GM10248 (cell line): ENCODE measurements at places on chromosomes 7 and 10.
A peak's percentile ranks its signal among the peaks of the same experiment; 100 is the strongest.

DNA sequence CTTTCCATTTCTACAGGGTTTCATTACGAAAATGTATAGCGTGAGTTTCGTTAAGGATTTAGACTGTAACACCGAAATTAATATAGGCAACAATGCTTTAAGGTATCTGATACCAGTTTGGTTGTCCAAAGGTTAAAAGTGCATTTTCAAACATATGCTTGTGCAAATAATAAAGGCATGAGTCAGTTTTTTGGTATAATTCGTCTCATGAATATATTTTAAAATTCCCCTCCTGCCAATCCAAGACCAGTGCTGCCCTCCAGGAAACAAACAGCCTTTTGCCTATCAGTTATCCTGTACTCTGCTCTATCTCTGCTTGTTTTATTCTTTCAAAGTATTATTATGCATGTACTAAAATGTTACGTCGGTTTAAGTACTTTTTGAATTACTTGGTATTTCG is 2.0 kb downstream of the LCOR start:
- DNase-seq, result no peak

GRCh38 chr7:836429-836828 is 4.2 kb downstream of the SUN1 start:
- no peak for DNase-seq

- DNase-seq, result peak; percentile 17
Measured at GRCh38 chr7:108063520-108063933, 60.6 kb upstream of the LAMB1 start.

DNA sequence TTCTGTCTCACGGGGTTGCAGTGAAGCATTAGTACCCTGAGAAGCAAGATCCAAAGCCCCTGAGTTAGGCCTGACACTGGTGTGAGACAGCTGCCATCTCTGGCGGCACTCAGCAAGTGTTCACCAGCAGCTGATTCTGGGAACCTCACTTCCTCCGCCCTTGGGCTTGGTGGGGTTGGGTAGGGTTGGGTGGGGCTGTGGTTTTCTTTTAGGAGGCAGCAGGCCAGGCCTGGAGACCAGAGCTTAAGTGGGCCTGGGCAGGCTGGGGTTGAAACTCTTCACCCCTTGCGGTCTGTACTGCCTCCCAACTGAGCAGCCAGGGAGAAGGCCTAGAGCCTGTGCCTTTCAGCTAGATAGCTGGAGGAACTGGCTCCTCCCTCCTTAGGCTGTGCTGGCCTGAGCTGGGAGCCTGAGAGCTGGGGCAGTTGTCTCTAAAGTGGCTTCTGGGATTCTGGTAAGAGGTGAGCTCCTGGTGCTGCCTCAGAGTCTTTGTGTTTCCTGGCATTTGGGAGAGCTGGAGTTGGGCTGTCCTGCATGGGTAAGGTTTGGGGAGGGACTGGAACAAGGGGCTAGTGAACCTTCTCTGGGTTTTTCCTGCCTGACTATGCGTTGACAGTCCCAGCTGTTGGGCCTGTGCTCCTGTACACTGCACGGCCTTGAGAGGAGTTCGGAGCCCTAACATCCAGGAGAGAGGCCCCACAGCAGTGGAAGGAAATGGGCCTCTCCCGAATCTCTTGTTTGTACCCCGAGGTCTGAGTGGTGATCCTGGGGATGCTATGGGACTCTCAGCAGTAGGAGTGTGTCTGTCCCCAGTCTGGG is 5.1 kb downstream of the TSPAN14 start:
- DNase-seq, result peak; percentile 73

DNA sequence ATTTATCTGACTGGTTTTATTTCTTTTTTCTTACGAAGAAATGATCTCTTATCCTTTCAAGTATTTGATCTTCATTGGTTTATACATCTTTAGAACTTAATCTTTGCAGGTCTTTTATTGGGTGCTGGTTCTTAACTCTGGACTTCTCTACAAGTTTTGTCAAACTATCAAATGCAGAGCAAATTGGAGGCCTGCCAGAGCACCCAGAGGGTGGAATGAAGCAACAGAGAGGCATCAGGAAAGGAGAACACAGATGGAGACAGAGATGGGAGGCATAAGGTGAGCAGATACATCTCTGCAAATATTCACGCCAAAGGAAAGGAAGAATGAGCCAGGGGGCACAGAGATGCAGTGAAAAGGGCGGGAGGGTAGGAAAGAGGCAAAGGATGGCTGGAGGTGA is 130.3 kb downstream of the PKD1L1 start:
- no peak for DNase-seq

DNA sequence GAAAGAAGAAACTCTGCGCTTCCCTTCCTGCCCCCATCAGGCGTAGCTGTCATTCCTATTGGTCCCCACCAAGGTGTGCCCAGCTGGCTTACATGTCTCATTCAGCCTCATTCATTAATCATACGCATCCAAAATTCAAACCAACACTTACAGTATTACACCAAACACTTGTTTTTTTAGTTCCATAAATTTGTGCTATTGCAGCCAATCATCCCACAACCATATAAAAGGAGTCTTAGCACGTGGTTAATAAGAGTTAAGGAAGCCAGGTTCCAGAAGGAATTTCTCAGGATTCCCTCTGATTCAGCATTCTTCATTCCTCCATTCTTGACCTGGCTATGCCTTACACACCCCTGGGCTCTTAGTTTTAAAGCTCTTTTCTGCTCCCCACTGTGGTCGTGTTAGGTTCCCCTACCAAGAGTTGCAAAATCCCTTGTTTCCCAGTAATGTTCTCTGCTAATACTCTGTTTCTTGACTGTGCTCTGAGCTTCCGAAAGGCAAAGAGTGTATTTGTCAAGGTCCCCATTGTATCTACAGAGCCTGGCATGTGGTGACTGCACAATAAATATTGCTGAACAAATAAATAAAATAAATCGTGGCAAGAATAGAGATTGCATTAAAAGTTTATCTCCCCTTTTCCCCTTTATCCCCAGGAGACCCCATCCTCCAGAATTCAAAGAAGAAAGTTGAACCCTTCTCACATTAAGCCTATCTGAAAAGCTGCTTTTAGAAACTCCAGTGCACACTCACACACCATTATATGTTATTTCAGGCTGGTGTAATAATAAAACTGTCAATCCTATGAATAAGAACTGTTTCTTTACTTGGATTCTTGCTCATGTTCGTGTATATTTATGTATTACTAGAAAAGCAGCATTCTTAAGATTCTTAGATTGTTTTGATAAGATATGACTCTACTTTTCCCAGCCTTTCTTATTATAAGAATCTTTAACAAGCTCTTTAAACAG is 514.4 kb downstream of the INHBA start:
- no peak for DNase-seq

DNA sequence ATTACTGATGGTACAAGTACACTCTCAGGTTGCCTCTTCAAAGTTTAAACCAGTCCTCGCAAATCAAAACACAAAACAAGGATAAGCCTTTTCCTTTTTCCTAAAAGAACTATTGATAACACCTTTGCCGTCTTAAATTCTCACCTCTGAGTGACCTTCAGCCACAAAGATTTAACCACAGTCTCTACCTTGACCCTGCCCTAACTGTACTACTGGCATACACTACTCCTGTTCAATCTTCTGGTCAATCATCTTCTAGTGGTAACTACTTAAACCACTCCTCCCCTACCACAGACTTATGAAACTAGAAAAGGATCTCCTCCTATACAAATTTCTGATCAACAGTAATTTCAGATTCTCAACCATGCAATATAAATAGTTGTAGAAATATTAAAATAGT is 15.1 kb downstream of the UPF2 start:
- DNase-seq, result no peak

- no peak for DNase-seq
Measured at GRCh38 chr7:125878988-125879387, 949.4 kb upstream of the POT1 start.

- no peak for DNase-seq
Measured at GRCh38 chr7:30303312-30304039, 19.1 kb downstream of the ZNRF2 start.

GRCh38 chr7:2539031-2539911 is 16.1 kb downstream of the BRAT1 start:
- no peak for DNase-seq

GRCh38 chr7:16299853-16300252 is 121.5 kb downstream of the CRPPA start:
- no peak for DNase-seq

GRCh38 chr7:141671705-141672496 is 30.1 kb downstream of the DENND11 start:
- no peak for DNase-seq

GRCh38 chr7:20083781-20084180 is 133.4 kb downstream of the MACC1 start:
- DNase-seq, result no peak
